ENCODE measurements at places on chromosomes 5 and 9.

GRCh38 chr9:107838766-107839165 is 349.2 kb upstream of the KLF4 start:
- DNase-seq: no peak

GRCh38 chr9:130992682-130993032 is 16.3 kb upstream of the LAMC3 start:
- DNase-seq: no peak

GRCh38 chr5:101608322-101608721 is 687.8 kb downstream of the SLCO4C1 start:
- DNase-seq: no peak

- DNase-seq: no peak
These were observed 49.0 kb downstream of the NPR3 start for GRCh38 chr5:32760091-32760509.

DNA sequence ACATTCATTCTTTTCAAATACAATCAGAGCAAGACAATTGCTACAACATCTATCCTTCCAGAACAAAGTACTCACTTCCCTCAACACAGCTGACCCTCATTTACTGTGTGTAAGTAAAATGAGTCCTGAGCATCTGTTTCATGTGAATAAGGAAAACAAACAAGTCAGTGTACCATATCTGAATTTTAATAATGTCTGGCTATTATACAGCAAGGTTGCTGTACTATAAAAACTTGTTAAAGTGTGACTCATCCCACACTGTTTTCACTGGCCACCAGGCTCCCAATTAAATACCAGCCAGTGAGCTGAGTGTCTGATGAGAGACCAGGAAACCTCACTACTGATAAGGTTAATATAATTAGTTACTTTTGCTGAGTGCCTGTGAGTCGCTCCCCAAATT is 339.8 kb downstream of the AGTPBP1 start:
- no peak for DNase-seq

DNA sequence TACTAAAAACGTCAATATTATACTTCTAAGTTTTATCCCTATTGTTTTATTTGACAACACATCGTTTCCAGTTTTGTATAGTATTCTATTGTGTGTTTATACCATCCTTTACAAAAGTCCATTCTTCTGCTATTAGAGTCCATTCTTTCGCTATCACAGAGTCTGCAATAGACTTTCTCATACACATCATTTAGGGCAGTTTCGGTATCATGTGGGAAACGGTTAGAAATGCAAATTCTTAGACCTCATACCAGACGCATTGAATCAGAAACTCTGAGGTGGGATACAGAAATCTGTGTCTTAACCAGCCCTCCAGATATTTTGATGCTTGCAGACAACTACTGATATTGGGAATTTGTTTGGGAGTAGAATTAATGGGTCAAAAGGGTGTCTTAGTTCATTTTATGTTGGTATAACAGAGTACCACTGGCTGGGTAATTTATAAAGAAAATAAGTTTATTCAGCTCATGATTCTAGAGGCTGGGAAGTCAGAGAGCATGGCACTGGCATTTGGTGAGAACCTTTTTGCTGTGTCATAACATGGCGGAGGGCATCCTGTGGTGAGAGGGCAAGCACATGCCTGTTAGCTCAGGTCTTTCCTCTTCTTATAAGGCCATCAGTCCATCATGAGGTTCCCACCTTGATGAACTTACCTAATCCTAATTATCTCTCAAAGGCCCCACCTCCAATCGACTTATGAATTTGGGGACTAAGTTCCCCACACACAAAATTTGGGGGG is 21.1 kb downstream of the CARTPT start:
- no peak for DNase-seq

- DNase-seq: no peak
These were observed 428.8 kb downstream of the SH3GL2 start for GRCh38 chr9:18007621-18008020.
